ENCODE measurements at places on chromosomes 12 and 14.

DNA sequence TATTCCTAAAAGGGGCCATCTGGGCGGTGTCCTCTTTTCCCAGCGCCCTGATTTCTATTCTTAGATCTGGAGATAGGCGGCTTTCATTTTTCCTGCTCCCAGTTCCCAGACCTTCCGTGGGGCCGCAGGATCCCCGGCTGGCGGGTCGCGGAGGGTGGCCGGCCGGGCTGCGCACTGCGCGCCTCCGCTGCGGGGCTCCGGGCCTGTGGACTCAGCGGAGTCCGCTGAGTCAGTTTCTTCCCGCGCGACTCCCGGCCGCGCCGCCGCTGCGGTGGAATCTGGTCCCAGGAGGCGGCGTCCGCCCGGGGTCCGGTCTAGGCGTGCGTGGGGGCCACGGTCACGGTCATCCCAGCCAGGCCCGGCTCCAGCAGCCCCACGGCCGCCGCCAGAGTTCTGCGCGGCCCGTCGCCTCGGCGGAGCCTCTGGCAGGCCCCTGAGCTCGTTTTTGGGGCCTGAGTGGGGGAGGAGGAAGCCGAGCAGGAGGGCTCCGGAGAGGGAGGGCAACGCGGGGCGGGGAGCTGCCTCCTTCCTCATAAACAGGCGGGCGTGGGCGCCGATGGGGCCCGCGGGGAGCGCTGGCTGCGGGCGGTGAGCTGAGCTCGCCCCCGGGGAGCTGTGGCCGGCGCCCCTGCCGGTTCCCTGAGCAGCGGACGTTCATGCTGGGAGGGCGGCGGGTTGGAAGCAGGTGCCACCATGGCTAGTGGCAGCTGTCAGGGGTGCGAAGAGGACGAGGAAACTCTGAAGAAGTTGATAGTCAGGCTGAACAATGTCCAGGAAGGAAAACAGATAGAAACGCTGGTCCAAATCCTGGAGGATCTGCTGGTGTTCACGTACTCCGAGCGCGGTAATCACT lies at the start of gene LRRK2:
LRRK2 (plus strand) TSS at position 559 of the 853 bp plus-strand sequence; CDS start at position 694, 135 bp downstream.
- peak; percentile 60 for DNase-seq

GRCh38 chr12:124681779-124682391 lies 114.5 kb upstream of the NCOR2 start:
- DNase-seq, result no peak

- no peak for DNase-seq
Measured at GRCh38 chr12:68832504-68832867, 24.5 kb downstream of the MDM2 start.

DNA sequence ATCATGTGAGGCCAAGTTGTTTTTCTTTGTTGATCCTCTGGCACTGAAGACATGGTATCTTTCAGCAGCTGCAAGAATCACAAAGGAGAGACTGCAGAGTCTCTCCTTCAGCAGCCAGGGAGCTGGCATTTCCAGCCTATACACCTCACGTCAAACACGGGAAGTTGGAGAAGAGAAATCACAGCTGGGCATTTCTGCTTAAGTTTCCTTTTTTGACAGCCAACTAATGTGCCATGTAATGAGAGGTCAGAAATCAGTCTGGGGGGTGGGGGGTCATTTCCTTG lies 28.3 kb downstream of the PHLDA1 start:
- DNase-seq, result no peak

DNA sequence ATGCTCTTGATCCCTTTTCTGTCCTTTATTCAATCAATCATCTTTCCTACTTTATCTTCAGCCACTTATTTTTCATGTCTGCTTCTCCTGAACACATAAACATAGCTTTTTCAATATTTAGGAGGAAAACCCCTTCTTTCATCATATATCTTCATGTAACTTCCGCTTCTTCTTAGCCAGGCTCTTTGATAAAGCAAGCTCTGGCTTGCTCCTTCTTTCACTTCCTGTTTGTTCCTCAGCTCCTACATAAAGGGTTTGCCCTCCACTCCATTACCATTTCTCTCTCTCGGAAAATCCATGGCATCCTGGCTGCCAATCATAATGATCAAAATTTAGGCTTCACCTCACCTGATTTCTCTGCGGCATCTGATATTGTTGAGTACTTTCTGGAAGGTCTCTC lies 33.7 kb upstream of the HELB start:
- DNase-seq, result no peak

DNA sequence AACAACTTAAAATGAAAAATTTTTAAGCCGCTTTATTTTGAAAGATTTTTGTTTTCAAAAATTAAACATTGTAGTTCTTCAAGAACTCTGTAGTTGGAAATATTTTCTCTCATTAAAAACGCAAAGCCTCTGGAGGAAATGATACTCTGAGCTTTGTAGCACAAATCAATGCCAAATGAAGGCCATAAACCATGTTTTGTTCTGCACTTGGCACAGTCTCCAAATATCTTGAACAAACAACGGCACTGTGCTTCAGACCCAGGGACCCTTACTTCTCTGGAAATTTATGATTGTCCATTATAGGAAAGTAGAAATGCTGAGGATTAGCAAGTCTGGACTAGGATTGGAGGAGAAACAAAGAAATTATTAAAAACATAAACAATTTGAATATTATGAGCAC lies 160.8 kb upstream of the BMP4 start:
- no peak for DNase-seq

DNA sequence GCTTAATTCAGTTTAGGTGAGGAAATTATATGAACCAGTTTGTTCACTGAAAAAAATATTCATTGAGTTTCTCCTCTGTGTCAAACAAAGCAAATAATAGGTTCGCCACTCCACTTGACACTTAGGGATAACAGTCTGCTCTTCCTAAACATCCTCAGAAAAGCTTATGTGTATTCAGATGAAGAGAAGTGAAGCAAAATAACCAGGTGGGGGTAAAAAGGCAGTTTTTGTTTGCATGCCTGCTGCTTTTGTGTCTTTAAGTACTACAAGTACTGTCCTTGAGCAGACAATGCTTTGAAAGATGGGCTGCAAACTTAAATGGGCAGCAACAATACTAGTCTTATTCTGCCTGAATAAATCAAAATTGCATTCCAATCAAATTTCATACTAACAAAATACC lies 910.7 kb upstream of the MDGA2 start:
- no peak for DNase-seq

DNA sequence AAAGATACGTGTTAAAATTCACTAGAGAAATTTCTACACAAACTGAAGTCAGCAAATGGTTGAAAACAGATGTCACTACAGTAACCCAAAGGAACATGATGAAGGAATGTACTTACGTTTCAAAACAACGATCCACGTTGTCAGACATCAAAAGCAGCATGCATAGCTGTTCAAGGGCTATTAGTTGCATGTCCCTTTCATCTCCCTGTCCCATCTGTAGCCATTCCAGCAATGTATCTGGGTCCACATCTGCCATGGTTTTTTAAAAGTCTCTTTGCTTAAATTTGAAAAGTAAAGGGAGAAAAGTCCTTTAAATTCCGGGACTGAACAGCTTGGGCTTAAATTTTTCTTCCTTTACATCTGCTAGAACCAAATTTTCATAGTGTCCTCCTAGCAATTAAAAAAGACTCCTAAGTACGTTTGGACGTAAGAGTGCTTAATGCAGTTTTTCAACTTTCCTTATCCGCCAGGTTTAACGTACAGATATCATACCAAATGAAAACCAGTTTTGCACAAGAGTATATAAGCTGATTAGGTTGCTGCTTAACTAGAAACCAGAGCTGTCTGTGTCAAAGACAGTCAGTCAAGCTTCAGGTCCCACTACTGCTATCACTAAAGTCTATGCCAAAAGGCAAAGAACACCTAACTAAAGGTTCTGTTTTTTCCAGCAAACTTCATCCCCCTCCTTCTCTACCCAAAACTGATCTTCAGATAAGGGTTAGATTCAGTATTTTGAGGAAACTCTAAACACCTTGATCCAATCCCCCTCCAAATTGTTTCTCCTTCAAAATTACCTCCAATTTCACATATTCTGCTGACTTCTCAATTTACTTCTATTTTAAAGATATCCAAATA lies 1.7 kb downstream of the HECTD1 start:
- DNase-seq, result peak; percentile 87

DNA sequence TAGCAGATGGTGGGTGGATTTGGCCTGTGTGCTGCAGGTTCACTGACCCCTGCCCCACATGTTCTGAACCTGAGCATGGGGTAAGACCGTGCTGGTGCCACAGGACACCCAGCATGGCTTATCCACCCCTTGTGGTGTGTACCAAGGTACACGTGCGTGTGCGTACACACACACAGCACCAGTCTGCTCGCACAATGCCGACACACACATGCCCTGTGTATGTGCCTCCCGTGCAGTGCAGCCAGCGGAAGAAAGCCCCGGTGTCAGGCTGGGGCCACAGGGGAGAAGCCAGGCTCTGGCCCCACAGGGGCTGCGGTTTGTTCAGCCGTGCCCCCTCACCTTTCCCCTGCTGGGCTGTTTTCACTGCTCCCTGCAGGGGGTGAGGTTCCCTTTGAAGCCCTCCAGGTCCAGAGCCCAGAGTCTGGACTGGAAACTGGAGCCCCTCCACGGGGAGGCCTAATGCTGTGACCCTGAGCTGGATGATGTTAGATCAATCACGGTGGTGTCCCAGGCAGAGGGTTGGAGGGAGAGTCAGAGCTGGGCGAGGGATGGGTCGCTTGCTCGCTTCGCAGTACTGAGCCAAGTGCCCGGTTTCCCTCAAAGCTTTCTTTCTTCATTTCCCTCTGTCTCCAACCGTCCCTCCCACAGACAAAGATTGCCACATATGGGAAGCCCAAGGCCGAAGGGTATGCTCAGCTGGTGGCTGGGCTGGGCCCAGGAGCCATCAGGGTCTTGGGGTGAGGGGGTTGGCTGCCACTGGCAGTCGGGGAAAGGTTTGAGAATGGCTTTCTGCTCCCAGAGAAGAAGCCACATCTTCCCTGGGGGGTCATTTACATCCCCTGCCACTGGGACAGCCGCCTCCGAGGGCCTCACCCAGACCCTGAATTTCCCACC lies 6.2 kb downstream of the DTX1 start:
- peak; percentile 61 for DNase-seq

DNA sequence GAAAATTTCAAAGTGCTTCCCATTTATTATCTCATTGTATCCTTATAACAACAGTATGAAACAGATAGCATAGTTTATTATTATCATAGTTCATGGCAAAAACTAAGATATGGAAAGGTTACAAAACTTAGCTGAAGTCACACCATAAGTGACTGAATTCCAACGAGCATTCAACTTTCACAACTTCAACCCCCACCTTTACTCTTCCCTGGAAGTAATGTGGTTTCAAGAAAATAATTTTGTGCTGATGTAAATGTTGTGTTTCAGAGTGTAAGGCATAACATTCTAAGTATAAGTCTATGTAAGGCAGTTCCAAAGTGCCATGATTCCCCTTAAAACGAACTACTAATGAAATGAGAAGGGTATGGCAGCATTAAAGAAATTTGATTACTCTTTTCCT lies 454.5 kb downstream of the BCAT1 start:
- peak; percentile 81 for DNase-seq

GRCh38 chr12:82874945-82875344 lies 188.2 kb downstream of the TMTC2 start:
- peak; percentile 68 for DNase-seq

DNA sequence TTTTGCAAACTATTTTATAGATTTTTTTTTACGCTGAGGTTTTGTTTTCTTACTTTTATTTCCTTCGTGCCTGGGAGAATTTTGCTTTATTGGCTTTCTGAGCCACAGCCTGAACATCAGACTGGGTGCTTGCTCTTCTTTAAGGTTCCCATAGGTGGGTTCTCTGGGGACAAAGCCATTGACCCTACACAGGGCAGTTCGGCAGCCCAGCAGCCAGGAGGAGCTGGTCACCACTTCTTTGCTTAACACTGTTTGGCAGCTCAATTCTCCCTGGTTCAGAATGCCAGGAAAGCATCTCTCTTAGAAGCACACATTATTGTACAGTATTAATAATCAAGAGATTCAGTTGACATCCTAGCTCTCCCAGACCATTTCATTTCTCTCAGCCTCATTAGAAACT lies 140.8 kb upstream of the NEDD1 start:
- DNase-seq, result peak; percentile 5
